ENCODE measurements at places on chromosomes 1 and 21.

DNA sequence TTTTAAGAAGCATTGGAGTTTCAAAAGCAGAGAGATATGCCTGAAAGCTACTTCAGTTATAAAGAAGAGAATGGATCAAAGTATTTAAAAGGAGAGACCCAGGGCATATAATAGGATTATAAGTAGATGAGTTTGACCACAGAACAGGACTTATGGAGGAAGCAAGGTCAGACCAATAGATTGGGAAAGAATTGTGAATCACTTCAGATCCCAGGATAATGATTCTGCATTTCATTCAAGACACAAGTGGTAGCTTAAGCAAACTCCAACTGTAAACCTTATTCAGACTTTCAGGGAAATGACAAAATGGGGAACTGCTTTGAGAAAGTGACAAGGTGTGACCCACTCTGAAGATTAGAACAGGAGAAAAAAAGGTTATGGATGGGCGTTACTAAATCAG is 18.9 kb upstream of the OR10J5 start:
- no peak for DNase-seq

DNA sequence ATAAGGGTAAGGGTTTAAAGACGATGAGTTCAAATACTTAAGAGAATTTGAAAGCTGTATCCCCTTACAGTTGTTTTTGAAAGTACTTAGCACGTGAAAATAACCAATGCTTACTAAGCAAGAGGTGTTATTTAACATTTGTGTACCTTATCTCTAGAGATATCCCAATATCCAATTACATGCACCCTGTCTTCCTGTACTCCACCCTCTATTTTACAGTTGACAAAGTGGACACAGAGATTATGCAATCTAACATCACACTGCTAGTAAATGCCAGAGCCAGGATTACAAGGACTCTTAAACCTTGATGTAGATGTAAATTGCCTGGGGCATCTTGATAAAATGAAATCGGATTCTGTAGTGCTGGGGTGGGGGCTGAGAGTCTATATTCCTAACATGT is 72.0 kb downstream of the GDAP2 start:
- no peak for DNase-seq

DNA sequence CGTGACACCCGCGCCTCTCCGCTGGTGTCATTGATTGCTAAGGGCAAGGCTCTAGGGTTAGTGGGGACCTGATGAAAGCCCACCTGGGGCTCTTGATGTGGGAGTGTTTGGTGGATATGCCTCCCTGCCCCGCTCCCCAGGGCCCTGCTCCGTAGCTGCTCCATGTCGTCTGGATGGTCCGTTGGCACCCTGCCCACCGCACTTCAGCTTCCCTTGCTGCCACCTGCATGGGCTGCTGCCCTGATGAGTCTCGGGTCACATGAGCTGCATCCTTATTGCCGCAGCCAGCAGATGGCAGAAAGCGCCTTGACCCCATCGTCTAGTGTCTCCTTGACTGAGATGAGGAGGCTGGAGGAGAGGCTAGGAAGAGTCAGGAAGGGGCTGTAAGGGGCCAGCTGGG is 439.4 kb downstream of the CAMTA1 start:
- DNase-seq: no peak

GRCh38 chr1:68608289-68608688 is 111.4 kb upstream of the DEPDC1 start:
- no peak for DNase-seq

- DNase-seq: no peak
Observed at GRCh38 chr1:234573711-234574299, 36.2 kb downstream of the IRF2BP2 start.

GRCh38 chr1:36458910-36459309 is 5.3 kb downstream of the MRPS15 start:
- DNase-seq: no peak

GRCh38 chr1:64898107-64898861 is 68.1 kb downstream of the JAK1 start:
- DNase-seq: peak; percentile 40

DNA sequence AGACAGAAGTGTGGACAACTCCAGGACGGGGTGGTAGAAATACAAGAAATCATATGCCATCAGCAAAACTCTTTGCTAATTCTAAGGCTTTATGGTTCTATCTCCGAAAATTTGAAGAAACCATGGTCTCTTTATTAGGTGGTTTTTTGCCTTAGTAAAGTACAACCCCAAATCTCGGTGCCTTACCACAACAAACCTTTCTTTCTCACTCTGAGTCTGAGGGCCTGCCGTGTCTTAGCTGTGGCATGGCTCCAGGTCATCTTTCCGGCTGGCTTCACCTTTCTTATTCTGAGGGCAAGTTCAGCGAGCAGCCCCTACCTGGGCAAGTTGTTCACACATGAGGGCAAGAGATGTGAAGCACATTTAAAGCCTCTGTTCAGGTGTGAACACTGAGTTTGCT is 280.6 kb downstream of the TTLL7 start:
- no peak for DNase-seq

GRCh38 chr1:23905461-23906025 is 7.6 kb downstream of the CNR2 start:
- no peak for DNase-seq

GRCh38 chr1:232108598-232108997 is 482.0 kb downstream of the DISC1 start:
- no peak for DNase-seq
